ENCODE measurements at places on chromosomes 5 and 9.

DNA sequence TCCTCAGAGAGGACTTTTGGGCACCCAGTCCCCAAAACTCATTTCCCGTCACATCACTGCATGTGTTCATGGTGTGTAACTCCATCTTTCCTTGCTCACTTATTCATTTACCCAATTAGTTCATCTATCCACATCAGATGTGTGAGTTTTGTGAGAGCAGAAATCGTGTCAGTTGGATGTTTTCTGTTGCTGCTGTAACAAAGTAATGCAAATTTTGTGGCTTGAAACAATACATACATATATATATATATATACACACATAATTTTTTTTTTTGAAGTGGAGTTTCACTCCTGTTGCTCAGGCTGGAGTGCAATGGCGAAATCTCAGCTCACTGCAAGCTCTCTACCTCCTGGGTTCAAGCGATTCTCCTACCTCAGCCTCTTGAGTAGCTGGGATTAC is 70.5 kb upstream of the BOD1 start:
- DNase-seq: no peak

GRCh38 chr5:146409054-146409671 is 38.0 kb upstream of the TCERG1 start:
- no peak for DNase-seq

DNA sequence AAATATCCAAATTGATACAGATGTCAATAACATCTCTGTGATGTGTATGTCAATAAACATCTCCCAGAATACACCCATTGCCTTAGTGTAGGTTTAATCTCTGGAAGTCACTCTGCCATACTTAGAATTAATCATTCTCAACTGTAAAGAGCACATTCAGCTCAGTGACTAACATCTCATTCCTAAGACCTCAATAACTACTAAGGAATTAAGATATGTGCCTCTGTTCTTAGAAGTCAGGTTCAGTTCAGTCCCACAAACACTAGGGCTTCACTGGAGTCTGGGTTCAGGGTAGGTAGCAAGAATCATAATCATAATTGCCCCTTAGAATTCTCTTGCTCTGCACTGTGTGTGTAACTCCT is 31.7 kb downstream of the UGCG start:
- DNase-seq: no peak

DNA sequence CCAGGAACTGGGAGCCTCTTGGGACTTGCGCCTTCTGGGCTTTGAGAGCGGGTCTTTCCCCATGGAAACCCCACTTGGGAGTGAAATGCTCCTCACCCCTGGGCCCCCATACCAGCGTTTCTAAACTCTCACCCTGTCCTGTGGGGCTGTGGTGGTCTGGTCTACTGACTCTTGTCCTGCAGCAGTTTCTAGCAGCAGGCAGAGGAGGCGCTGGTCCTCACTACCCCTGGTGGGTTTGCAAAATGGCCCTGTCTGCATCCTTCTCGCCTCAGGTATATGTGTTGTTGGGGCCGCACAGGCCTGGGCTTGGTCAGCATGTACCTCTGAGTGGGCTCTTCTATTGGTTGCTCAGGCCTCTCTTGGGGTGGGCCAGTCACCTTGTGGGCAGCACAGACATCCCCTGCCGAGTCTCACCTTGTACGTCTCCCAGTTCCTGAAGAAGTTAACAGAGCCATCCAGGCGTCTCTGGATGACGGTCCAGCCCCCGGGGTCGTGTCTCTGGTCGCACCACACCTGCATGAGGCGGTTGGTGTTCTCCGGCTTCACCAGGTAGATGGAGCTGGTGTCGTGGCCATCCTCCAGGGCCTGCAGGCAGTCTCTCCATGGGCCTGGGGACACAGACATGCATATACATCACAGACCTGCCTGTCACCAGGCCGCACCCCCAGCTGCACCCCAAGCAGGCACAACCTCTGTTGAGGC is 29.0 kb downstream of the ANGPTL2 start:
- DNase-seq: no peak

- DNase-seq: peak; percentile 25
Observed at GRCh38 chr5:149757197-149757947, 27.3 kb downstream of the PPARGC1B start.

Data from SHP77 (cell line).